ENCODE measurements at places on chromosomes 5 and 9. TPM values are rescaled to one million over a fixed set of nuclear protein-coding genes. Genes with fewer than 3 reads are reported as not detected.

ATP10B gene
- total RNA-seq = not detected

TBC1D2 gene
- 5.2 TPM for total RNA-seq

SNAPC4 gene
- 9.6 TPM for total RNA-seq

CCIN gene
- 1.7 TPM for total RNA-seq

SLC44A1 gene
- total RNA-seq = 87.8 TPM

PHF24 gene
- under 0.01 TPM for total RNA-seq

SPAAR gene
- not detected for total RNA-seq

TMEM215 gene
- not detected for total RNA-seq

ADAMTS6 gene
- total RNA-seq = 52.8 TPM

MCC gene
- 33.5 TPM for total RNA-seq

SLC9A3 gene
- total RNA-seq = 1.3 TPM

DNAH5 gene
- total RNA-seq = 2.6 TPM

HSD17B3 gene
- total RNA-seq = under 0.01 TPM

MIGA2 gene
- total RNA-seq = 30.7 TPM

GABBR2 gene
- 1.3 TPM for total RNA-seq

HDHD3 gene
- total RNA-seq = 11.4 TPM

FSTL4 gene
- 0.17 TPM for total RNA-seq

HTR4 gene
- not detected for total RNA-seq

TOR4A gene
- 28.9 TPM for total RNA-seq

PLEKHG4B gene
- under 0.01 TPM for total RNA-seq

MEIKIN gene
- not detected for total RNA-seq

ADAMTS19 gene
- 0.73 TPM for total RNA-seq

ALDH7A1 gene
- total RNA-seq = 70.7 TPM

EQTN gene
- total RNA-seq = not detected

PIP5KL1 gene
- 3.3 TPM for total RNA-seq

SV2C gene
- not detected for total RNA-seq

SUSD3 gene
- 1.3 TPM for total RNA-seq

PLPP1 gene
- total RNA-seq = 326 TPM

C5orf52 gene
- total RNA-seq = not detected

LRRC8A gene
- 44.0 TPM for total RNA-seq

All from smooth muscle cell of trachea (primary cell).